ENCODE measurements at places on chromosomes 3 and 15.

DNA sequence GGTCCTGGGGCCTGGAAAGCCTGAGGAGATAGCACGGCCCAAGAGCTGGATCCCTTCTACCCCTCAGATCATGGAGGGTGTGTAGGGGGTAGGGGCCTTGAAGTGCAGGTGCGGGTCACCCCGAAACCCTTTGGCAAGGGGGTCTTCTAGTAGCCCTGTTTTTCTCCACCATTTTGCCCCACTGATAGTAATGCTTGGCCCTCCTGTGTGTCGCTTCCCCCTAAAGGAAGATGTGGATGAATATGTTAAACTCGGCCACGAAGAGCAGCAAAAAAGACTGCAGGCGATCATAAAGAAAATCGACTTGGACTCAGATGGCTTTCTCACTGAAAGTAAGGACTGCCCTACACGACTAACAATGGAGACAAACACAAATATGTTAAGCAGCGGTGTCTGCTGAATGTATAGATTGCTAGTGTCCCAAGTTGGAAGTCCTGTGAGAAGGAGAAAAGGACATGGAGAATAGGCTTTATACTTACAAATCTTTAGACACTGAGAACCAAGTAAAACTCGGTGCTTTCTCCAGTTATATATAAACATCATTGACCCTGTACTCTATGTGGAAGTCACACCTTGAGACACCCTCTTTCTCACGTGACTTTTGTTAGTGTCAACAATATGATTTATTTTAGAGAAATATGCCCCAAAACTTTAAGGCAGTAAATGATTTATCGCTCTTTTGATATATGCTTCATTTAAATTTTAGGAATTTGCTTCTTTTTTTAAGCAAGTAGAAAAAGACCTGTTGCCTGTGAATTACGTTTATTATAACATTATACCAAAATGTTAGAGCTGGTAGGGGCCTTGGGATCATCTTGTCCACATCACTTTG, 802 bp downstream of the RCN2 start:
- no peak for DNase-seq

- DNase-seq = no peak
Measured at GRCh38 chr3:33057320-33058298, 39.3 kb downstream of the GLB1 start.

GRCh38 chr15:32790352-32790999, 72.7 kb downstream of the GREM1 start:
- no peak for DNase-seq

DNA sequence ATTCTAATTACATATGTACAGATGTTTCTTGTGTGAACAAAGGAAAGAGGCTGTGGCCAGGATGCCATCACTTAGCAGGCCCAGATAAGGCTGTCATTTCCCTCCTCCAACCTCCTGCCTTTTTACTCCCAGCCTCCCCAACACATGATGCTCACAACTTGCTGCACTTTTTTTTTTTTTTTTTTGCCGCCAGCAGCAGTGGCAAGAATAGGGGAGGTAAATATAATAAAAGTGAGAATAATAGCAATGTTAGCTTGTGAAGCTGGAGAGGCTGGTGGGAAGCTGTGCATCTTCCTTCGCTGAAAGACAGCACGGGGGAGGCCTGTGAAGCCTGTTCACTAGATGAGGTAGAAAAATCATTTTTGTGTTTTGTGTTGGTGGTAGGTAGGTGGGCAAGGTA, 42.5 kb upstream of the MYO5C start:
- DNase-seq = no peak

- no peak for DNase-seq
Measured at GRCh38 chr3:12993517-12994356, 79.5 kb downstream of the IQSEC1 start.

DNA sequence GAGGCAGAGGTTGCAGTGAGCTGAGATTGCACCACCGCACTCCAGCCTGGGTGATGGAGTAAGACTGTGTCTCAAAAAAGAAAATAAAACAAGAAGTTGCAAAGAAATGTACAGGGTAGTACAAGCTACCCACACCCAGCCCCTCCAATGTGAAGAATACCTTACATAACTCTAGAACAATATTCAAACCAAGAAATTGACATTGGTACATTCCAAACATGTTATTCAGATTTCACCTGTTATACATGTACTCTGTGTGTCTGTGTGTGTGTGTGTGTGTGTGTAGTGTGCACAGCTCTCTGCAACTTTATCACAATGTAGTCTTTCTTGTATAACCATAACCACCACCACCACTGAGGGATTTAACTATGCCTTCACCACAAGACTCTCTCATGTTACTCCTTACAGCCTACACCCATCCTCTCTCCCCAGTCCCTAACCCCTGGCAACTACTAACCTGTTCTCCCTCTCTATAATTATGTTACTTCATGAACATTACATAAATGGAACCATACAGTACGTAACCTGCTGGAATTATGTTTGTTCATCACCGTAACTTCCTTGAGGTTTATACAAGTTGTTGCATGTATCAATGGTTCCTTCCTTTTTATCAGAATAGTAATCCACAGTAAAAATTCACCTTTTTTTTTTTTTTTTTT, 16.2 kb upstream of the TJP1 start:
- no peak for DNase-seq

- DNase-seq = no peak
Measured at GRCh38 chr3:124999317-124999716, 56.5 kb downstream of the HEG1 start.

DNA sequence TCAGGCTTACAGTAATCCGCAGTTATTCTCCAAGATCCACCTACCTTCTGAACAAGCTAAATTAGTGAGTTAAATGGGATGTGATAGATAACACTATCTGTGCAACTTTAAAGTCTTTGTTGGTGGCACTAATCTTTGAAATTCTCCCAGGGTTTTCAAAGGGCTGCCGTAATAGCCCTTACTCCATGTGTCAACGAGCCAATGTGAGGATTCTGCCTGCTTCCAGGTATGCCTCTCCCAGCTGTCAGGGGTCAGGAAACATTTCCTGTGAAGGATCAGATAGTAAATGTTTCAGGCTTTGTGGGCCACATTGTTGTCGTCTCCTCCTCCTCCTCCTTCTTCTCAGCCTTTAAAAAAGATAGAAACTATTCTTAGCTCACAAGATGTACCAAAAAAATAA, 20.2 kb upstream of the SCN5A start:
- no peak for DNase-seq

GRCh38 chr3:195209083-195209846, 61.7 kb downstream of the XXYLT1 start:
- DNase-seq = no peak

GRCh38 chr3:72034986-72035385, 250.0 kb upstream of the PROK2 start:
- DNase-seq = no peak

DNA sequence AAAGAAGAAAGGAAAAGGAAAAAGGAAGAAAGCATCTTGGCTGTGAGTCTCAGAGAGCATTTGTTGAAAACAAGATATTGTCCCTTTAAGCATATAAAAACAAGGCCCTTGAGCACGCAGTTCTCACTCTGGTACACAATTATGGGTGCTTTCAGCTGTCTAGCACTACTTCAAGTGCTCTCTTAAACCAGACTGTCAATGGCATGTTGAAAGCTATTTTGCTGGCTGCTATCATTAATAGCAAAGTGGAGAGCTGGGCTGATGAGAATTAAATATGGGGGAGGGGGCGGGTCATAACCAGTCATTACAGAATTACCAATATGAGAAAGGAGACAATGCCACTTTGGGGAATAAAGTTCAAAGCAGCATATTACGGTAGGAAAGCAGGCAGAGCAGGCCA, 9.3 kb downstream of the TLE3 start:
- DNase-seq = peak; percentile 76

DNA sequence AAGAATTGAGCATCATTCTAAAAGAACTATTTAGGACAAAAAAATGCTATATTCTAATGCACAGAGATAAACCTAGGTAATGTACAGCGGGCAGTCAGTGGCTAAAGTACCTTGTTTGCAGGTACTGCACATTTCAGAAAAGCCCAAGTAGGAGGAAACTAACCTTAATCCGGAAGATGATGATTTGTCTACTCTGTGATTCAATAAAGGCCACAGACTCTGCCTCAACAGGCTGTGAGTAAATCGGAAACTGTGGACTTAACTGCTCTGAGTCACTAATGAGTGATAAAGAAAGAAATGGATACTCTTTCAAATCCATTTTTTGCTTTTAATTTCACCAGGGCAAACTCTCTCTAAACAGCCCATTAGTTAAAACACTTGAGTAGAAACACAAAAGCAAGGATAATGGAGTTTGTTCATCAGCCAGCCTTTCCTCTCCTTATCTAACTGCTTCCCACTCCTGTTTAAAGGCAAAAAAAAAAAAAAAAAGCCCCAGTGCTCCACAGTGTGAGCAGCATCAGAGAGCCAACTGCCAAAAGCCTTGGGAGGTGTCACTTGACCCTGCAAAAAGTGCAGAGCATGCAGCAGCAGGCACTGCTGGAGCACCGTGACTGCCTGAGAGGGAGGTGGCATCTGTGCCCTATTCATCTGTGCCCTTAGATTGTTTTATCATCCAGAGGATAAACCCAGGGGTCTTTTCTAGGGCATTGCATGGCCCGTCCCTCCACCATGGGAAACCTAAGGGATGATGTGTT, 187.7 kb downstream of the SATB1 start:
- peak; percentile 9 for DNase-seq

GRCh38 chr15:55630858-55631257, 42.7 kb upstream of the PYGO1 start:
- DNase-seq = no peak

DNA sequence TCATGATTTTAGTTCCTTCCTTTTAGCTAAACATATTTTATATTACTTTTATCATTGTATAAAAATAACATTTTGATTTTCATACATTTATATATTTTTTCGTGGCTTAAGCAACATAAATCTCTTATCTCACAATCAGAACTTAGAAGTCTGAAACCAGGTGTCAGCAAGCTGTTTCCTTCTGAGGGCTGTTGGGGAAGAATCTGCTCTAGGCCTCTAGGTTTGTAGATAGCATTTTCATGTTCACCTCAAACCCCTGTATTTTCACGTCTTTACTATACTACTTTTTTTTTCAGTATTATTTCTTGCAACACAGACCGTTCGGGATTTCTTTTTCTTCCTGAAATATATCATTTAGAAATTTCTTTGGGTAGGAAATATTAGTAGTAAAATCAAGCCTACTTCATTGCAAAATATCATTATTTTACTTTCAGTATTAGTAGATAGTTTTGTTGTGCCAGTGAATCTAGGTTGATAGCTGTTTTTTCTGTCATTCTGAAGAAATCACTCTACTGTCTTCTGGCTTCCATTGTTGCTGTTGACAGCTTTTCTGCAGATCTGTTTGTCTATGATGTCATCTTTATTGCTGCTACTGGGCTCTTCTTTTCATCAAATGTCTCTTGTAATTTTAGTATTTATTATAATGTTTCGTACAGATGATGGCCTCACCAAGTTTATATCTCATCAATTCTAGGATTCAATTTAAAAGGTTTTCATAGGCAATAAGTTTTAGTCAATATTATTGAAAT, 756.3 kb downstream of the VGLL3 start:
- DNase-seq = no peak

GRCh38 chr3:125410922-125411321, 35.8 kb upstream of the ZNF148 start:
- no peak for DNase-seq

Measured in NCI-H187 (cell line).